NCI-H1930 (cell line): ENCODE measurements at places on chromosomes 3 and 15.

DNA sequence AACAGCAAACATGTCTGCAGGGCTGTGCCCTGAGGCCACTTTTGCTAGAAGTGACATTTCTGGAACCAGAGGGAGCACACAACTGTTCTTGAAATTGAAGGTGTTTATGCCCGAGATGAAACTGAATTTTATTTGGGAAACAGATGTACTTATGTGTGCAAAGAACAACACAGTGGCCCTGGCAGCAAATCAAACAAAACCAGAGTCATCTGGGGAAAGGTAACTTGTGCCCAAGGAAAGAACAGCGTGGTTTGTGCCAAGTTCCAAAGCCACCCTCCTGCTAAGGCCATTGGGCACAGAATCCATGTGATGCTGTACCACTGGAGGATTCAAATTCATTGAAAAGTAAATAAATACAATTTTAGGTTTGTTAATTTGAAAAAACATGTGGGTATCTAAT is 31.2 kb upstream of the RARRES1 start:
- DNase-seq, result no peak

- DNase-seq, result no peak
Measured at GRCh38 chr3:43873723-43874122, 183.0 kb downstream of the ABHD5 start.

DNA sequence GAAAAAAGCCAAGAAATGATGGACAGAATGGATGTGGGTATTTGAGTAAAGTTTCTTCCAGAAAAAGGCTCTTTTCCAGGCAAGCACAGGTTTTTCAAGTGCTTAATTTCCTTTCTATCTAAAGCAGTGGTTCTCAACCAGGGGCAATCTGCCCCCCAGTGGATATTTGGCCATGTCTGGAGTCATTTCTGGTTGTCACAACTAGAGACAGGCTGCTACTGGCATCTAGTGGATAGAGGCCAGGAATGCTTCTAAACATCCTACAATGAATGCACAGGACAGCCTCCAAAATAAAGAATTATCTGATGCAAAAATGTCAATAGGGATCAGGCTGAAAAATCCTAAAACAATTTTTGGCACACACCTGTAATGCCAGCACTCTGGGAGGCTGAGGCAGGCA is 23.9 kb downstream of the SEC22C start:
- no peak for DNase-seq

GRCh38 chr3:73319179-73319769 is 257.8 kb downstream of the EBLN2 start:
- DNase-seq, result no peak

GRCh38 chr15:45674677-45675076 is 39.8 kb downstream of the SQOR start:
- DNase-seq, result no peak

DNA sequence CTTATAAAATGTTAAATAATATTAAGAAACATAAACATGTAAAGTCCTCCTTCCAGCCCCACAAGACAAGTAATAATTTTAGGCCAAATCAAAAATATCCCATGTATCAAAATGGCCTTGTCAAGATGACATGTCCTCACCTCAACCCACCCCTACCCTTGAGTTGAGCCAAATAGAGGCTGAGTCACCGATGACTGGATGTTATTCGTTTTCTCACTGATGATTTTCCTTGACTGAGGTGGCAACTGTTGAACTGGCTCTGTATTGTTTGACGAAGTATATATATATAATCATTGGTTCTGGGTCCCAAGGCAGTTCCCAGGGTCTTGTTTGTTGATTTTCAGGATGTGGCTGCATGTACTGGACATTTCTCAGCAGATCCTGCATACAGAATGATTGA is 75.3 kb downstream of the TMEM108 start:
- no peak for DNase-seq

DNA sequence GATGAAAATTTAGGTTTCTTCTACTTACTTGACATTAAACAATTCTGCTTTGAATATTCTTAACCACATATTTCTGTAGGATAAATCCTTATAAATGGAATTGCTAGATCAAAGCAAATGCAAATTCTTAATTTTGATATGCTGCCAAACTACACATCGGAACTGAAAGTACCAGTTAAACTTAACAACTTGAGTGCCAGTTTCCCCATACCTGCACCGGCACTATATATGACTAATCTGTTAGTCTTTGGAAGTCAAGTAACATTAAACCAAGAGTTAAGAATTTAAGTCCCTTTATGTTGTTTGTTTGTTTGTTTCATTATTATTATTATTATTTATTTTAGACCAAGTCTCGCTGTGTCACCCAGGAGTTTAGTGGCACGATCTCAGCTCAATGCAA is 103.9 kb upstream of the AKAP13 start:
- no peak for DNase-seq

- DNase-seq, result no peak
Measured at GRCh38 chr3:31008994-31009393, 114.5 kb upstream of the GADL1 start.

- no peak for DNase-seq
Measured at GRCh38 chr3:11826628-11827265, 19.9 kb downstream of the TAMM41 start.

DNA sequence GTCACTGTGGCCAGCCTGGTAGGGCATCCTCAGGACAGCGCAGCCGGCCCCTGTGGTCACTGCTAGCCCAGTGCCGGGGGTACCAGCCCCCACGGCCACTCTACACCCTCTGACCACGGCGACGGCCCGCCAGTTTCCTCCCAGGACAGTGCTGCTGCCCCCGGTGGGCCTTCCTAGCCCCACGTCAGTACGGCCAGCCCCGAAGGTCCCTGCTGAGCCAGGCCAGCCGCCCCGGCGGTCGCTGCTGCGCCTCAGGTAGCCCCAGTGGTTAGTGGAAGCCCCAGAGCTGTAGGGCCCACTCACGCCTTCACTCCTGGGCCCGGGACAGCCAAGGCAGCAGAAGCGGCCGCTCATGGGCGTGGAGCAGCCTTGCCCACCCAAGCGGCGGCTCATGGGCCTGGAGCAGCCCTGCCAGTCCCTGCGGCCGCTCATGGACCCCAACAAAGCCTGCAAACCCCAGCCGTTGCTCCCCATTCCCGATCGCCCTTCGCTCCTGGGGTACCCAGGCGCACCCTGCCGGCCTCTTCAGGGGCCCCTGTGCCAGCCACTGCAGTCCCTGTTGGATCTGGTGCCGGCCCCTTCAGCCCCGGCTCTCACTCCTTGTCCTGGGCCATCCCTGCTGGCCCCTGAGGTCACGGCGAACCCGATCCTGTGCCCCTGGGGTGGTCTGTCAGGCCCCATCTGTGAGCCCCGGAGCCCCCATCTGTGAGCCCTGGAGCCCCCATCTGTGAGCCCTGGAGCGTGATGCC is 9.5 kb upstream of the ROPN1B start:
- no peak for DNase-seq
